ENCODE measurements at places on chromosomes 2 and 18.

DNA sequence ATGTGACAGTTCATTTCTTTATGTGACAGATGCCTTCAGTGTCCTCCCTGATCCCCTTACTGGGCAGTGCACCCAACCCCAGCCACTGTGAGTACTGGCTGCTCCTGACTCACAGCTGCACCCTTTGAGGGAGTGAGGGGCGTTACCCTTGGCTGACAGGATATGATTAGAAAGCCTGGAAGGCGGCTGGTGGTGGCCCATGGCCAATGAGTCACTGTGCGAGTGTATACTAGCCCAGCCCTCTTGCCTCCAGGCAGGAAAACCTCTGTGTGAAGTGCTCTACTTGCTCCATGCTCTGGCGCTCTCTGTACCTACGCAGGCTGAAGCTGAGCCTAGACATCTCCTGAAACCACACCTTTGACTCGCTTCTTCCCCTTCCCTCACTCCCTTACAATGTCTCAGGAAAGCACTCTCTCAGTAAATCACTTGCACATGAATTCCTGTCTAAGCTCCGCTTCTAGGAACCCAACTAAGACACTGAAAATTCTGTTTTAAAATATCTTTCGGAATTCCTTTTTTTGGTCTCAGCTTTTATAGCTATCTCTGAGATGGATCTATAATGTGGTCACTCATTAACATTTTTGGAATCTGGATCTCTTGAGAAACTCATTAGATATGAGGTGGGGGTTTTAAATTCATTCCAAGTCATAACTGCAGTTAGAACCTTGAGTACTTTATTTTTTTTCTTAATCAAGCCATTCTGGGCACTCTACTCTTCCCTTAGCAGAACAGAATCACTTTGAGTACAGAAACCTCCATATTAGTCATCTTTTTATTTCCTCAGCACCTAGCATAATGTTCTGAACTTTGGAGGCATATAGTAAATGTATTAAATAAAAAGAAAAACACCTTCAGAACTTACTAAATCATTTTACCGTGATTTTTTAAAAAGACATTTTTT, 25.3 kb upstream of the STAM2 start:
- peak; percentile 93 for DNase-seq

- no peak for DNase-seq
Measured at GRCh38 chr2:45921921-45922320, 270.4 kb downstream of the PRKCE start.

DNA sequence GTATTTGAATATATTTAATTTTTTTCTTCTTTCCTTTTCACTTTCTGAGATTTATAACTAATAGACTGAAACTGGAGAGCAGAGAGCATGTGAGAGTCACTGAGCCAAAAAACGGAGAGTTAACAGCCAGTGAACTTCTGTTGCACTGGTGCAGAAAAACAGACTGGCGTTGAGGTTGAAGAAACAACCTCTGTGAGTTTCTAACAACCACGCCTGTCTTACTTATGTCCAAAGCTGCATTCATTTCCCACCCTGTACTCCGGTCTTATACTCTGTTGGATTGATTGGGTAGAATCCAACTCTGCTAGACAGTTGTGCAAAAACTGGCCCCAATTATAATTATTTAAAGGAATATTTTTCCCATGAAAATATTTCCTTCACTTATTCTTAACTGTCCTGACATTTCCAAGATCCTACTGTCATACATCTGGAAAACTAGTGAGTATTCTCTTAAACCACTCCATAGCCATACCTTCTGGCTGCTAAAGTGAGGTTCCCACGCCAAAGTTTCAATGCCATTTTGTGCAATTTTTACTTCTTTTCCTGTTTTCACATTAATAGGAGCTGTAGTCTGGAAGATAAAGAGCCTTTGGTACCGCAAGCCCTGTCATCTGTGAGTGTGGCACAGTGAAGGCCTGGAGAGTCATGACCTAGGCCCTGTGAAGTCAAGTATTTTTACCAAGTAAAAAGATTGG, 9.4 kb downstream of the CYP1B1 start:
- no peak for DNase-seq

DNA sequence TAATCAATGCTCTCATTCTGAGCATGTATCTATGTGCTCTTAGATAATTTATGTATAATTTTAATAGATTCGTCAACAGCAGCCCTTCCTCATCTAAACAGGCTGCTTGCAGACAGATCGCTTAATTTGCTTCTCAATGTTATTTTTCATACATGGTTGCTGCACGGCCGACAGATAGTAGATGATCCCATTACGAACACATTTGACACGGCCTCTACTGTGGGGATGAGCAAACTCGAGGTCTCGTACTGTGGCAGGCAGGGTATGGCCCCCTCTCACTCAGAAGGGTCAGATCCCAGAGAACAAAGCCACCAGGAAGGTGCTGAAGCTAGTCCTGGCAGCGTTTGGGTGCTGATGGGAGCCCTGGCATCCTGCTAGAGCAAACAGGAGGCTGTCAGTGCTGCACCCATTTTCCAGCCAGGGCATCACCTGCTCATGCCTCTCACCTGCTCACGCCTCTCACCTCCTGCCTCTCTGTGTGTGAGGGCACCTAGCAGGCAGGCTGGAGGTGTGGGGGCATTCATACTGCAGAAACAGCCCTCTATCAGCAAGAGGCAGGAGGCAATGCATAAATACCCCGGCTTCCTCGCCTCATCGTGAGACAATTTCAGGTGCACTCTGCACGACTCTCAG, 80.0 kb downstream of the KLHL29 start:
- no peak for DNase-seq

DNA sequence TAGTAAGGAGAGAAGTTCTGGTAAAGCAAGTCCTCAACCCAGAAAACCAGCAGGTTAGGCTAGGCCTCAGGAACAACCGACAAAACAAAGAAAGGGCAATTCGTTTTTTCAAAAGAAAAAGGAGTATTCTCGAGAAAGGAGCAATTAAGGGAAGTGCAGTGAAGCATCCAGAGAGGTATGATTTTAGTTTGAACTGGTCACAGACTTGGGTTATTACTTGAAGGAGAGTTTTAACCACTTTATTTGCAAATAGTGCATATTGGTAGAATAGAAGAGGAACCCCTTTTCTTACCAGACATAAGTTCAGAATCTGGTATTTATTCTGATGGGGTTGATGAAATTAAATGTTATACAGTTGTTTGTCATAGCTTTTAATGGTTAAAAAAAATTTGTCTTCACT, 110.0 kb upstream of the GCFC2 start:
- DNase-seq, result no peak

GRCh38 chr2:98464772-98465310, 20.2 kb downstream of the INPP4A start:
- DNase-seq, result peak; percentile 91

DNA sequence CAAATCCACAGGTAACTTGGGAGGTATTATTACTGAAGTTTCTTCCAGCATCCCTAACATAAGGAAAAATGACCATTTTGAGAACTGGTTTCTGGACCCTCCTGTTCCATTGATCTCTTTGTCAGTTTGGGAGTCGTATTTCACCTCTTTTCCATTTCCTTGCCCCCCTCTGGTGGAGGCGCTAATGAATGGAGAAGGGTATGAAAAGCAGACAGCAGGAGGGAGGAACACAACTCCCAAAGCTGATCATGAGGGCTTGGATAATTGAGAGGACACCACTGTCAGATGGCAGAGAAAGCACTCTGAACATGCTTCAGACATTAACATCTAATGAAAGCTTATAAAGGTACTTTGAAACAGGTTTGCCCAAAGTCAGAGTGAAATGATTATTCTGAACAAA, 56.6 kb upstream of the TLK1 start:
- DNase-seq, result no peak

- DNase-seq, result no peak
Measured at GRCh38 chr2:109530712-109531111, 83.1 kb downstream of the SEPTIN10 start.

GRCh38 chr2:234712421-234712935, 215.6 kb upstream of the ARL4C start:
- DNase-seq, result no peak

DNA sequence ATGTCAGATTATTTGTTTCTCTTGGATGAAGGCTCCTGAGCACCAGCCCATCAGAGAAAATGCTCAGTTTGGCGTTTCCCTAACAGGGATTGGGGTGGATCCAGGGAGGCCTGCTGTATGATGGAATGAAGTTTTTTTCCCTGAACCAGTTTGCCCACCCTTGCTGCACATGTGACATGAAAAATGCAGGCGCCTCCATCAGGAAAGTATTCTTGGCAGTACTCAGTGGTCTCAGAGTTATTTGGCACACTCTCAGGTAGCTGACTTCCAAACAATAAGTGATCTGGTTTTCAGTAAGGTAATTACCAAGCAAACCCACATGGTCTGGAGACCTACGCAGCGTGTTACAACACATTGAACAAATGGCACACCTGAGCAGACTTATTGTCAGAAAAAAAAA, 254.9 kb downstream of the PAX3 start:
- DNase-seq, result no peak

GRCh38 chr2:219252570-219252899, 508 bp upstream of the TUBA4B start:
- DNase-seq, result no peak

GRCh38 chr2:151766437-151767153, 32.3 kb upstream of the NEB start:
- no peak for DNase-seq

- DNase-seq, result no peak
Measured at GRCh38 chr2:165586019-165586418, 116.5 kb downstream of the CSRNP3 start.

- no peak for DNase-seq
Measured at GRCh38 chr2:239601880-239602279, 201.1 kb upstream of the HDAC4 start.

- no peak for DNase-seq
Measured at GRCh38 chr2:239304533-239305221, 96.1 kb downstream of the HDAC4 start.

DNA sequence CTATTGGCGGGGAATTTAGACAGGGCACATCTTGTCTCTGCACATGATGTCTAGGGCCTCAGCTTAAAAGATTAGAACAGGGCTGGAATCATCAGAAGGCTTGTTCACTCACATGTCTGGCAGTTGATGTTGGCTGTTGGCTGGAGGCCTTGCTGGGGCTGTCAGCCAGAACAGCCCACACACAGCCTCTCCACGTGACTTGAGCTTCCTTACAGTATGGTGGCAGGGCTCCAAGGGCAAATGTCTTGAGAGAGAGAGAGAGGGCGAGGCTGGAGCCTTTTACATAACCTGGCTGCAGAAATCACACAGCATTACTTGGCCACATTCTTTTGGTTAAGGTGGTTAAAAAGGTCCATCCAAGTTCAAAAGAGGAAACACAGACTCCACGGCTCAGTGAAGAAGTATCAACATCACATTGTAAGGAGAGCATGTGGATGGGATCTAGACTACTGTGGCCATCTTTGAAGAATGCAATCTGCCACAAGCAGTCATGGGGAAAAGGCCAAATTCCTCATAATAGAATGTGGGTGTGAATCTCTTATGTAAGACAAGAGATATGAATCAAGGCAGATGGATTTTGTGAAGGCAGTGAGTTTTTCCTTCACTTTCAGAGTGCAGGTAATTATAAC, 30.4 kb downstream of the SRSF7 start:
- DNase-seq, result peak; percentile 59

GRCh38 chr18:48673456-48673852, 134.6 kb downstream of the CTIF start:
- no peak for DNase-seq

GRCh38 chr18:452816-453215, 47.7 kb downstream of the COLEC12 start:
- DNase-seq, result no peak

DNA sequence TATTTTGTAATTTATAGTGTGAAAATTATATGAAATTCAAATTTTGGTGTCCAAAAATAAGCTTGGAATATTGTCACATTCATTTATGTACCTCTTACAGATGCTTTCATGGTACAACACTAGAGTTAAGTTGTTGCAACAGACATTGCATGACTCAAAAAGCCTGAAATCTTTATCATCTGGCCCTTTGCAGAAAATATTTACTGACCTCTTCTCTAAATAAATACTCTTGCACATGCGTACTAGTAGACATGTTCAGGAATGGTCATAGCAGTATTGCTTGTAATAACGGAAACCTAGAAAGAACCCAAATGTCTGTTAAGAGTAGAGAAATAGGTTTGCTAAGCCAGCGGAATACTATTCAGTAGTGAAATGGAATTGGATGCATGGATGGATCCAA, 60.4 kb downstream of the GALNT1 start:
- no peak for DNase-seq

DNA sequence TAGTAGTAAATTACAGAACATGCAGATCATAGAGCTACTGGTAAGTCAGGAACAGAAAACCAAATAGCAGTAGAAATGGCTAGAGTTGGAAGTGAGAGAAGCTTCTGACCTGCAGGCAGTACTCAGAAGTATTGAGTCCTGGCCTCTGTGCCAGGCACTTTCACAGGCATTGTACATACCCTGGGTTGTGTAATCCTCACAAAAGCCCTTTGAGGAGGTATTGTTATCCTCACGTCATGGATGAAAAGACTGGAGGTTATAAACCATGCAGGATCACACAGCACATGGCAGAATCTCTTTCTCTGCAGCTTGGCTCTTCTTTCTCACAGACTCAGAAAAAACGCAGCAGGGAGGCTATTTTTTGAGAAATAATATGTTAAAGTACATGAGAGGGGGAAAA, 789.3 kb upstream of the FAM98A start:
- DNase-seq, result no peak

- DNase-seq, result peak; percentile 31
Measured at GRCh38 chr2:69693059-69693774, 48.7 kb upstream of the ANXA4 start.

DNA sequence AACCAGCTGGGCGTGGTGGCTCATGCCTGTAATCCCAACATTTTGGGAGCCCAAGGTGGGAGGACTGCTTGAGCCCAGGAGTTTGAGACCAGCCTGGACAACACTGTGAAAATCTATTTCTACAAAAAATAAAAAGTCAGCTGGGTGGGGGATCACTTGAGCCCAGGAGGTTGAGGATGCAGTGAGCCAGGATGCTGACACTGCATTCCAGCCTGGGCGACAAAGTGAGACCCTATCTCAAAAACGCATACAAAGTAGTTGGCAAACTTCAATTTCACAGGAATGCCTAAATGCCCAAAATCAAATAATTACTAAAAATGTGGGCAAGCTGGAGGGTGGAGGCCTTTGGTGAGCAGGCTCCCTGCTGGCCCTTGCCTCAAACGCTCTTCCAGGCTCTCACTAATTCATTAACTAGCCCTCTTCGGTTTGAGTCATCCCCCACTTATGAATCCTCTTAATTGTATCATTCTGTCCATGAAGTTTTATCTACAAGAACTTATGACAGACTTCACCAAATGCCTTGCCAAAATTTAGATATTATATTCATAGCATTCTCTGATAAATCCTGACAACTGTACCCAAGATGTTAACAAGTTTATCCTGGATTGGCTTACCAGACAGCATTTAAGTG, 68.7 kb upstream of the ZFP36L2 start:
- no peak for DNase-seq

DNA sequence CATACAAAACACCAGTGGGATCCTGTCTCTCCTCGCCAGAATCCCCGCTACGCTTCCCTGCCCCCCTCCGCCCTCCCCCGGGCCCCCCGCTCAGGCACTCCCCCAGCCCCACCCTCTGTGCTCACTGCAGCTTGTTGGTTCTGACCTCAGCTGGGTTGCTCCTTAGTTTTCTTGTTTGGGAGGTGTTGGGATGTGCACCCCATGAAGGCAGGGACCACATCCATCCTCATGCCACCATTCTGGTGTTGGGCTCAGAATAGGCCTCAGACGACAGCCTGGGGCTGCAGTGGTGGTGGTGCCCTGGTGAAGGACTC, 4.6 kb downstream of the SNED1 start:
- DNase-seq, result no peak
